Left kidney (tissue), 8 donors: ENCODE measurements at places on chromosomes 11 and 22.
A peak's percentile ranks its signal among the peaks of the same experiment; 100 is the strongest.

GRCh38 chr22:47011131-47011858 lies 248.8 kb downstream of the TBC1D22A start:
- no peak for DNase-seq

DNA sequence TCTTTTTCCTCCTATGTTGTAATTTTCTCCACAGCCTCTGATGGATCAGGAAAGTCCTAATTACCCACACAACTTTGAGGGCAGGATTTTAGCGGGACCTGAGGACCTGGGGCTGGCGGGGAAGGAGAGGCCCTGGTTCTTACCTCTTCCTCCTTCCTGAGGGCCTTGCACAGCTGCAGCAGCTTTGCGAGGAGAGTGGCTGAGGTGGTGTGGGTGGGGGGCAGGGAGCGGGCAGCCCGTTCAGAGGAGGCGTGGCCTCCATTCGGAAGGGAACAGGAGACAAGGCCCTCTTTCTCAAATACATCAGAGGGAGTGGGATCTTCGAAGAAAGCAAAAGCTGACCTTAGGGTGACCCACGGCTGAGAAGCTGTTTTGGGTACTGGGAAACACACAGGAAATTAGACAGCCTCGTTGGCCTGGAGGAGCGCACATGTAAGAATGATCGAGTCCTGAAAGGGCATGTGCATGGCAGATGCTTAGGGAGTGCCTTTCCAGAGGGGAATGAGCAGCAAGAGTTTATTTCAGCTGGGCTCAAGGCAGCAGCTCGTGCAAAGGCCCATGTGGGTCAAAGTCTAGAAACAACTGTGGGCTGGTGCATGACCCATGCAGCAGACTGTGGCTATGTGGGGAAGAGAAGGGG lies 76.6 kb upstream of the NARS2 start:
- DNase-seq = no peak

DNA sequence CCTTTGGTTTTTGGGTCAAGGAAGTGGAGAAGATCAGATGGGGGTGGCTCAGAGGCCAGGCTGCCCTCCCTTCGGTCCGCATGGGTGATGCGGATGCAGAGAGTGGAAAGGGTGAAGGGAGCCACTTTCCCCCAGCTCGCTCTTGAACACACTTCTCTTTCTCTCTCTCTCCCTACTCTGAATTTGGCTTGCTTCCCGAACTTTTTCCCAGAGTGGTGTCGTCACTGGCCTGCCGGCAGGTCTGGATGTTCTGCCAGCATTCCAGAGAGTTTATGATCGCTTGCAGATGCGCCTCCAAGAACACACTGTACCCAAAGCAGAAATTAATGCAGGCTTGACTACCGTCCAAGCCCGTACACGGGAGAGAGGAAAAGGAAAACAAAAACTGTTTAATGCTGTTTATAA lies 103.2 kb downstream of the ZBTB16 start:
- peak; percentile 96 for DNase-seq

DNA sequence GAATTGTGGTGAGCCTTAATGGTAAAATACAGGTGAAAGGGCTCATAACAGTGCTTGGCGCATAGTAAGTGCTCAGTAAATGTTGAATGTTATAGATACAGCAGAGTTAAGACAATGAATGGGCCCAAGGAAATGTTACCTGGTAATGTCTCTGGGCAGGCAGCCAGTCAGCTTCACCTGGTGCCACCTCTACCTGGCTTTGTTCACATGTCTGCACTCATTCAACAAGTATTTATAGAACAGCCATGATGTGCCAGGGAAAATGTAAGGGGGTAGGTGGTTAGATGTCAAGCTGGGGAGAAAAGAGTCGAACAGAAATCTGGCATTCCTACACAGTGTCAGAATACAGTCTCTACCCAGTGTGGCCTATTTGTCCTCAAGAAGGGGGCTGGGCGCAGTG lies 238.8 kb upstream of the SYN3 start:
- DNase-seq = no peak

GRCh38 chr11:105486929-105487328 lies 122.9 kb upstream of the GRIA4 start:
- no peak for DNase-seq

- DNase-seq = peak; percentile 48
Measured at GRCh38 chr11:127137771-127138280, 137.3 kb upstream of the KIRREL3 start.

DNA sequence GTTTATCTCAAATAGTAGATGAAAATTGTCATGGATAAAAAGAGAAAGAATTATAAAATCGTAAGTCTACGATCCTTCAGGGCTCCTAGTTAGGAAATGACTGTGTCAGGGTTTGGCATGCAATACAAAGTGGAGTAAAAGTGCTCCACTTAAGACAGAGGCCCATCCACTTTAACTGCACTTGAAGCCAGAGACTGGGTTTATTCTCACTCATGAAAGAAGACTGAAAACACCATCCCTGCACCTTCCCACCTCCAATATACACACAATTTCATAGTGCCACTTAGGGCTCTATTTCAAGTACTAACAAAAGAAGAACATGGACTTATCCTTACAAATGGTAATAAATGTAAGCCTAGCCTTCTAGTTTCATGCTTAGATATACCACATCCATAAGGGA lies 70.7 kb downstream of the ANO5 start:
- no peak for DNase-seq

GRCh38 chr22:42194953-42195352 lies 64.3 kb upstream of the CYP2D6 start:
- no peak for DNase-seq

GRCh38 chr11:73130181-73130580 lies 11.9 kb downstream of the FCHSD2 start:
- no peak for DNase-seq

DNA sequence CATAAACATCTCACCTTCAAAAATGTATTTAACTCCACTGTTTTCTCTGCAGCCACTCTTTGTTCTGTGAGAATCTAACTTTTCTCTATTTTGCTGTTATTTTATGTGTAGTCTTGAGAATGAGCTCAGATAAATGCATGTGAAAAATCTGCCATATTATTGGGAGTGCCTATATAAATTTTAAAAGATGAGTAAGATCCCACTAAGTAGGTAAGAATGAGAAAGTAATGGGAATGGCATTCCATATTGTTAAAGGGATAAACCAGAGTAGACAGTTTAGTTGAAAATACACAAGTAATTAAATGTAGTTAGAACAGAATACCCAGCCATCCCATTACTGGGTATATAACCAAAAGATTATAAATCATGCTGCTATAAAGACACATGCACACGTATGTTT lies 817.2 kb downstream of the FAM181B start:
- DNase-seq = no peak

DNA sequence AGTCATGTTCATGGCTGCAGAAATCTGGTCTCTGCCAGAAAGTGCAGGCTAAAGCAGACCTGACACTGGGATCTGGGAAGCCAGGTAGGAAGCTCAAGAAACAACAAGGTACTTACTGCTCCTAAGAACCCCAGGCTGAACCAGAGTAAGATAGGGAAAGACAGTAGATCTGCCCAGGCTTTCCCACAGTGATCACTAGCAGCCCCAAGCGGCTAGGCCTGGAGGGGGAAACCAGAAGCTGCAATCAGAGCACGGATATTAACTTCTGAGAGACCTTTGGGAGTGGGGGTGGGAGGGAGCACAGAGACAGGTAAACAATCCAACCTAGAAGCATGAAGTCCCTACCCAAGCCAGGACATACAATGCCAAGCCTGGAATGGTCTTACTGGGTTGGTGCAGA lies 135.2 kb upstream of the C11orf58 start:
- DNase-seq = no peak

DNA sequence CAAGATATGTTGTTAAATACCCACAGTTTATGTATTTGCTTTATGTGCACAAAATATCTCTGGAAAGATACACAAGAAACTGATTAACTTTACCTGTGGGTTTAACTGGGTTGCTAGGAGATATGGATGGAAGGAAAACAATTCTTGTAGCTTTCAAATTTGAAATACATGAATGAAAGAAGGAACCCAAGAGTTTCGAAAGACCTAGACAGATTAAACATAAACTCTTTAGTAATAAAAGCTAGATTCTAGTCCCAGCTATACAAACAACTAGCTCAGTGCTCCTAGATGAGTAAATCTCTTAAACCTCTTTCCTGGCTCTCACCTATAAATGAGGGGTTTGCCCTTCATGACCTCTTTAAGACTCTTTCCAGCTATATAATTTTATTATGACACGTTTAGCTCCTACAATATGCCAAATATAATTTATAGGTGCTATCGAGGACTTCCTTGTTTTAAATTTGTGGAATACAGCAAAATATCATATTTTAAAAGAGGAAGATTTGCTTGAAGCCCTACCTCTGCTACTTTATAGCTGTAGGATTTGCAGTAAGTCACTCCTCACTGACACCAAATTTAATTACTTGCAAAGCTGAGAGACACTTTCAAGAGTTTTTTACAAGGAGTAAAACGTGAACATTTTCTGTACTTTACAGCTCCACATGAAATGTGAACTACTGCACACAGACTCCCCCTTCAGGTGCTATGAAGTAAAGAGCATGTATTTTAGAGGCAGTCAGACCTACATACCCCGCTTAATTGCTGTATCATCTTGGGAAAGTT lies 50.7 kb downstream of the RRAS2 start:
- DNase-seq = peak; percentile 42

DNA sequence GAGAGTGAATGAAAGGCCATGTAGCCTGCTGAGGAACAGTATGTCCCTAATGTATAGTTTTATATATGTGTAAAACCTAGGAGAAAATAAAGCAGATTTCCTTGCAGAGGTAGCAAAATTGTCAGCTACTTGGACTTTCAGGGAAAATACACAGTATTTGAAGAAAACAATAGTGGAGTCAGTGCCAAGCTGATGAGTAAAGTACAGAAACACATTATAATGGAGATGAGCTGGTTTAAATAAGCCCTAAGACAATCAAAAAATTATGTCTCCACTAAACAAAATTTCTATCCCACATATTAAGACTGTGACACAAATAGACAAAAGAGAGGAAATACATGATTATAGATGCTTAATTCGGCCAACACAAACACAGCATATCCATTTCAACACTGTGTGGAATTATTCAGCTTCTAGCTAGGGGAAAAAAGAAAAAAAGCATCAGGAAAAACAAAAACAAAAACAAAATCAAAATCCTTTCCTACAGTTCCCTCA lies 75.9 kb downstream of the MAML2 start:
- DNase-seq = no peak

- no peak for DNase-seq
Measured at GRCh38 chr22:50621356-50621880, 6.5 kb downstream of the ARSA start.

- DNase-seq = peak; percentile 80
Measured at GRCh38 chr22:23269441-23270211, 89.3 kb downstream of the BCR start.

DNA sequence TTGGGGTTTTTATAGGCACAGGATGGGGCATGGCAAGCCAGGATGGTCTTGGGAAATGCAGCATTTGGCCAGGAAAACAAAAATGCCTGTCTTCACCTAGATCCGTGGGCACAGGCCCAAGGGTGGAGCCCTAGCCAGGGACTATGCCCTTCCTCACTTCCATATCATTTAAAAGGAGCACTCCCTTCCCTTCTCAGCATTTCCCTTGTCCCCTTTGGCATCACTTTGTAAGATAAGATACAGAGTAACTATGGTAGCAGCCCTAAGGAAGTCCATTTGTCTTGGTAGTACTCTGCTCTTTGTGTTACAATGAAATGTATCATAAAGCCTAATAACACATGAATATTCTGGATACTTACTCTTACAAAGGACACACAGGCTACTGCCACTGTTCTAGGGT lies 1092.6 kb upstream of the TENM4 start:
- no peak for DNase-seq

GRCh38 chr11:2123628-2123960 lies 15.6 kb downstream of the IGF2 start:
- DNase-seq = no peak

DNA sequence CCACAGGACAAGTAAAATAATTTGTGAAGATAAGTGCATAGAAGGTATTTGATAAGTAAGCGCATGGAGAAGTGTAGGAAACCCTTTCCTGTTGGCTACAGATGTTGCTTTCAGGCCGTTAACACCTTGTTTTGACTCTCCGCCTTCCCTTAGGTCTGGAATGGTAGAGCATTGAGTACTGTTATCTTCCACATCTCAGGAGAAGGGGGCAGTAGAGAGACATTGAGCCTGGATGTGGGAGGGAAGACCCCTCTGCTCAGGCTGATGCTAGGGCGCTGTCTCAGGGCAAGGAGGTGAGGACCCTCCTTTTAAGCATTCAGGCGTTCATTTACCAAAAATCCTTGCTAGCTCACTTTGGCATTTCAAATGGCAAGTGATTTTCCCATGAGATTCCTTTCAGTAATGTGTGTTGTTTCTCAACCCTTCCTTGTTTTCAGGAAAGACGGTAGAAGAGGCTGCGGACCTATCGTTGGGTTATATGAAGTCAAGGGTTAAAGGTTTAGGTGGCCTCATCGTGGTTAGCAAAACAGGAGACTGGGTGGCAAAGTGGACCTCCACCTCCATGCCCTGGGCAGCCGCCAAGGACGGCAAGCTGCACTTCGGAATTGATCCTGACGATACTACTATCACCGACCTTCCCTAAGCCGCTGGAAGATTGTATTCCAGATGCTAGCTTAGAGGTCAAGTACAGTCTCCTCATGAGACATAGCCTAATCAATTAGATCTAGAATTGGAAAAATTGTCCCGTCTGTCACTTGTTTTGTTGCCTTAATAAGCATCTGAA lies 27.0 kb upstream of the SCGB1A1 start:
- DNase-seq = no peak

DNA sequence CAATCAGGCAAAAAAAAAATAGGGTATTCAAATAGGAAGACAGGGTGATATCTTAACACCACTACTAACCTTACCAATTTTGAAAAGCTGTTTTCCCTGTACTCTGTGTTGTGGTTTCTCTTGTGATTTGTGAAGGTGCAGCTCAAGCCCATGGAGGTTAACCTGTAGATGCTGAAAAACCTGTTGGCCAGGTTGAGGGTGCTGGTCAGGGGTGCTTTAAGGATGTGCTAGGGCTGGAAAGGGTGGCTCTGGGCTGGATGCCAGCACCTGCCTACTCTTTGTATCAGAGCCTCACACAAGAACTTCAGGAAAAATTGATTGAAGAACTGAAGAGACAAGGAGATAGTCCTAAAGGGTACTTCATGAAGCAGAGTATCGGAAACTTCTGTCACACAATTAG lies 18.3 kb upstream of the OR5M8 start:
- no peak for DNase-seq

- peak; percentile 32 for DNase-seq
Measured at GRCh38 chr11:31487848-31488247, 21.6 kb downstream of the IMMP1L start.

DNA sequence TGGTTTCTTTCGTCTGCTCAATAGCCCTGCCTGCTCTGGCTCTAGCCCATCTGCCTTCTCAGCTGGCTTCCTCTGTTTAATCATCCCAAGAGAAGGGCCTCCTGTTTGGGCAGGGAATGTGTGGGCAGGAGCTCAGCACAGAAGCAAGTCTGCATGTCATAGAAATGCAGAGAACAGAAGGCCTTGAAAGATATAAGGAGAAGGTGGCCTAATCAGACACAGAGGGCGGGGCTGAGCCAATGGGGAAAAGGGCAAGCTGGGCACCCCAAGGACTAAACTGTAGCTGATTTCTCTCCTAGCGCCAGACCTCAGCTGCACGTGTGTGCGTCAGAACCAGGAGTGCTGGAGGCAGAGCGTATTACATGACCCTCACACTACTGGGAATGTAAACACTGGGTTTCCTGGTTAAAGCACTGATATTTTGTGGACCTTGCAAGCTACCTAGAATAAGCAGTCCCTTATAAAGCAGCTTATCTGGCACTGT lies 7.6 kb upstream of the CCKBR start:
- DNase-seq = no peak
